ENCODE measurements at places on chromosomes 7 and 10.

DNA sequence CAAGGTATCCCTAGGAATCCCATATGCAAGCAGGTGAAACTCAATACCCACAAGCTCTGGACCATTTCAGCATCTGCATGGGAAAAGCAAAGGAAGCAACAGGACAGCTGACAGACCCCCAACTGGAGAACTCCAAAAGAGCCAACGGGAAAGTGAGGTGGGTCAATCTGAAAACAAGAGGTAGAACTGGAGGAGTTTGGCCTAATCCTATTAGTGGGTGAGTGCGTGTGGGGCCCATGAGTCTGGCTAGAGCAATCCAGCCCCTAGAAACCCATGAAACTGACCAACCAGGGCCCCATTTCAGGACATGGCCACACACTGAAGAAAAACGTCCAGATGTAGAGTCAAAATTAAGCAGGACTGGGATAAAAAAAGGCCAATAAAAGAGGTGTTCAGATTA is 26.6 kb upstream of the WNT8B start:
- no peak for DNase-seq

GRCh38 chr10:70441161-70441894 is at the start of gene NODAL:
NODAL (minus strand) TSS chr10:70441681; CDS start chr10:70441667, 14 bp downstream.
- no peak for DNase-seq

DNA sequence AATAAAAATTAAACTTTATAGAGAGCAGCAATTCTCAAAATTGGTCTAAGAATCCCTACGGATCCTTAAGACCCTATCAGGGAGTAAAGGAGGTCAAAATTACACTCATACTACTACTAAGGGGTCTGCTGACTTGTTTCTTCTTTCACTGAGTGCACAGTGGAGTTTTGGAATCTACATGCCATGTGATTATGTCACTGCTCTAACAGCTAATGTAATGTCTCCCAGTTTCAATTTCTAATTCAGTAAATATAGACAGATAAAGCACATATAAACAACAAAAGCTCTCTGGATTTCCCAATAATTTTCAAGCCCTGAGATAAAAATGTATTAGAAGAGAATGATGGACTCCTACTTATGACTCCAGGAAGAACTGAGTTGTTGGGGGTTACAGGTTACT is 74.6 kb downstream of the WAPL start:
- DNase-seq: no peak

DNA sequence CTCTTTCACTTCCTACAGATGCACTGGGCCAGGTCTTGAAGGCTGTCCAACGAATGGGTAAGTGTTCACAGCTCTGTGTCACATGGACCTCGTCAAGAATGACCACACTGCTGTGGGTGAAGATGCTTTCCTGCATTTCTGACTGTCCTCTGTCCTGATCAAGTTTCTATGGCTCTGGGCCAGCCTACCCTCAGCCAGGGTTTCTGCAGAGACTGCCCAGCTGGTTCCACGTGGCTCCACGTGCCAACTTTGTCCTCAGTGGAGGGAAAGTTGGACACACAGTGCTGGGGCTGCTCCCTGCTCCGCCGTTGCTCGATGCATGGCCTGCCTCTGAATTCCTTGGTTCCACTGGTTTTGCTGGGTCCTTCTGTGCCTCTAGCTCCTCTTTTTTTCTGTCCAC is 152.3 kb downstream of the EGFR start:
- no peak for DNase-seq

- DNase-seq: no peak
Measured at GRCh38 chr10:103367379-103367781, 396 bp upstream of the TAF5 start.

- no peak for DNase-seq
Measured at GRCh38 chr10:68155615-68156210, 46.4 kb downstream of the MYPN start.

DNA sequence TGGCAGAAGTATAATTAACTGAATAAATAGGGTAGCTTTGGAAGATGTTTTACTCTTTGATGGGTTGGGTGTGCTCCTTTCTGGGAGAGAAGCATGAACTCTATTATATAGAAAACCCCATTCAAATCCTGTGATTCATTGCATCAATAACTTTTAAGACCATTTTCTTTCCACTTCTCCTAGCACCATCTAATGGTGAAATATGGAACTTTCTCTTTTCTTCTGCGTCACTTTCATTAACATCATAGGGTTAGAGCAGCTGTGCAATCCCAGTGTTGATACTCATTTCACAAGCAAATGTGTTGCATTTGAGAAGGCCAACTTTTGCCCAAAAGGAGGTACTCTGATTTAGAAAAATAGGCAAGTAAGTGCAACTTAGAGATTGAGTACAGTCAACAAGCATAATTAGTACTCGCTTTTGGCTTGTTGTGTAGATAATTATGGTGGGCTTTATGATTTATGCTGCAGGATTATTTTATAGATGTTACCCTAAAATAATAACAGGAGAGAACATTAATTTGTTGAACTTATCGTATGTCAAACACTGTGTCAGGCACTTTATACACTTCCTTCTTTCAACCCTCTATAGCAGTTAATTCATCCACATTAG is 92.9 kb downstream of the CPED1 start:
- DNase-seq: peak; percentile 53

DNA sequence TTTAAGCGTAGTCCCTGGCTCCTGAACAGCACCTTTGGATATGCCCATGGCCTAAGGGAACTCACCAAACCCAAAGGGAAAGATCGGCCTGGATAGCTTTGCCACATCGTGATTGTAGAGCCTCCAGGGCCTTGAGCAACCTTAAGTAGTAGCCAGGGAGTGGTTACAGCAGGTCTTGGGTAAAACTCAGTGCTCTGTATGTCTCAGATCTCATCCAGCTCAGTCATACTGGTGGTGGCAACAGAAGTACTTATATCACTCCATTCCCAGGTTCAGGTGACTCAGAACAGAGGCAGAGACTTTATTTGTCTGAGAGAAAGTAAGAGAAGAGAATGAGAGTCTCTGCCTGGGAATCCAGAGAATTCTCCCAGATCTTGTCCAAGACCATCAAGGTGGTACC is 39.1 kb upstream of the AASS start:
- no peak for DNase-seq

DNA sequence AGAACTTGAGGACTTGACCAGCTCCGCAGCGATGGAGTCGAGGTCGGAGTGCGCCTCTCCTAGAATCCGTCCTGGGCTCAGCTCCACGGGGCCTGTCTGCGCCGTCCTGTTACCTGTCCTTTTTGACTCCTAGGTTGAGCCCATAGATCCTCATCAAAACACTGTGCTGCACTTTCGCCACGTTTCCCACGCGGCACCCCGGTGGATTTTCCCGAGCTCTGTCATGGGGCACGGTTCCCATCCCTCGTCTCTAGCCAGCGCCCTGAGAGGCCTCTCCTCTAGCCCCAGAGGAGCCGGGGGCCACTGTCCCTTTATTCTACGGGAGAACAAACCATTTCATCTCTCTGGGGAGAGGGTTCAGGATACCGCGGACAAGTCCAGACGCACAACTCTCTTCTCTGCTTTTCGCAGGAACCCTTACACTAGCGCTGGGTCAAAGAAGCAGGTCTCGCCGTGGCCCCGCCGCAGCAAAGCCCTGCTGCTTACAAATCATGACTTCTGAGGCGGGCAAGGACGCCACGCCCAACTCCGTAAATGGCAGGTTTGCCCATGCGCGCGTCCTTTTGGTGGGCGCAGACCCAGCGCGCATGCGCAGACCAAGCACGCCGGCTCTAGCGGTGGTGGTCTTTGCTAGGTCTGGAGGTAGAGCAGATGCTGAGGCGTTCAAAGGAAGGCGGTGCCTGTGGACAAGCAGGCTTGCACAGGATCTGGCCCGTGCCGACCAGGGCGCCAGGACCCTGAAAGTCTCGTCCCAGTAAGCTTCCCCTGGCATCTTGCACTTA is 10.3 kb upstream of the ANKRD7 start:
- peak; percentile 75 for DNase-seq

- no peak for DNase-seq
Measured at GRCh38 chr10:16679511-16679910, 137.7 kb downstream of the RSU1 start.

DNA sequence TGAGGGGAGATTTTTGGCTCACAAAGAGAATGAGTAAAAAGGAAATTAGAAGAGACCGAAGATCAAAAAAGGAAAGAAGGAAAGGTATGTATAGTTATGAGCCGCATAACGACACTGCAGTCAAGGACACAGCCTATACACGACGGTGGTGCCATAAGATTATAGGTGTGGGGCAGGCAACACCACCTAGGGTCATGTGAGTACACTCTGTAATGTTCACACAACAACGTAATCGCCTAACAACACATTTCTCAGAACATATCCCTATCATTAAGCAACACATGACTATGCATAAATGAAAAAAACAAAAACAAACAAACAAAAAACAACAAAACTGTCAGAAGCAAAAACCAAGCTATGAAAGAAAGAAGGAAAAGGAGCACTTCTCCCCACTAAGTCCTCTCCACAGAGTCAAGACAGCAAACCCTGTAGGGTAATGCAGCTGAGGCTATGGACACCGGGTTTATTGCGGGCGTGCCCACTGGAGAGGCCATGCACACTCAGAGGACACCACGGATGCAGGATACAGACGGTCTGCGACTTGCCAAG is 45.1 kb downstream of the PIP4K2A start:
- peak; percentile 63 for DNase-seq

DNA sequence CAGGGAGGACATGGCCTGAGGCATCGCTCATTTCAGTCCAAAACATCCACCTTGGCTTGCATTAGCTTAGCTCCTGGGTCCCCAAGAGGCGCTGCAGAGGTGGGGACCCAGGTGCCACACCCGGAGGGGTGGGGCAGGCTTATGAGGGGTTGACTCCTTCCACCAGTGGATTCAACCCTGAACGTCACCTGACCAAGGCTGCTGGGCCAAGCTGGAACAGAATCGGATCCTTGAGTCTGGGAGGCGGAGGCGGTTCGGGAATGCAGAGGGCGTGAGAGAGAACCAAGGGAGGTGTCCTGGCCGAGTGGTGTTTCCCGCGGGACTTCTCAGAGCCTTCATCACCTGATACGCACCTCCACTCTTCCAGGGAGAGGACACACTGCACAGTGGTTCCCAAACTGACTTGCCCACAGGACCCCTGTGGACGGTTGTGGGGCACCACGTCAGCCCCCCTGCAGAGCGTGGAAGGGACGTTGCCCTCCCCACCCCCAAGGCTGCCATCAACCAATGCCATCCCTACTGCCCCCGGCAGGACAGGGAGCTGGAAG is 4.5 kb upstream of the MICALL2 start:
- DNase-seq: no peak

All from activated CD4-positive, alpha-beta T cell treated with anti-CD3 and anti-CD28 coated beads, Interleukin-2, Interleukin-6, amounts not matched to agents 100 ng/mL and 50 ng/mL, durations not matched to agents 16 hours and 8 hours (primary cell).